ENCODE measurements at places on chromosomes 16 and 17.

DNA sequence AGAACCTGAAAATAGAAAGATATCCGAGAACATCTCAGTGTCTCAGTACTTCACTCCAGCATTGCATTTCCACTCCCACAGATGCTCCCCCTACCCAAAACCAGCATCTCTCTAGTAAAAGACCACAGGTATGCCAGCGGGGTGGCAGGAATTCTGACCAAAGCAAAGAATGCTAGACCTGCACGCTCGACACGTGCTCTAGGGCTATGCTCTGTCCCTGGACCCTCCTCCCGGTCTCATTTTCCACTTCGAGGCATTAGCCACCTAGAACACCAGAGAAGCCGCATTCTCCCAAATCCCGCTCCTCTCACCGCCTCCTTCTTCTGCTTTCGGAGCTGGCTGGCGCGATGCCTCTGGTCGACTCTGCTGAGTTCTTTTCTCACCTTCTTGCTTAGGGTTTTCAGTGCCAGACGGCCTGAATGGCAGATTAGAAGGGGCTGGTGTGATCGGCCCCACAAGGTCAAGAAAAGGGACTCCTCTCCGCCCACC, 487 bp downstream of the TSR1 start:
- DNase-seq, result no peak

DNA sequence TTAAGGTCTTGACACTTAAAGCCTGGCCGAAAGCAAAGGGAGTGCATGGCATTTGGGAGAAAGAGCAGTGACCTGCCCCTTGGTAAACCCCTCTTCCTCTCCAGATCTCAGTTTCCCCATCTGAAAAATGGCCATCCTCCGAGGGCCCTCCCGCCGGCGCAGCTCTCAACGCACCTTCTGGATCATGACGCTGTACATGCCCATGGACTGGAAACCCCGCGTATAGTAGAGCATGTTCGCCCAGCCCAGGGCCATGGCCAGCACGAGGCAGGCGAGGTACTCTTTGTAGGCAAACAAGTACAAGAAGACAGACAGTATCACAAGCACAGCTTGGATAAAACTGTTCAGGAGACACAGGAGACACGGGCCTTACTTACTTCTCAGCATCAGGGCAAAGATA, 33.6 kb downstream of the TRPV3 start:
- DNase-seq, result no peak

GRCh38 chr17:71703701-71704100, 417.1 kb upstream of the SOX9 start:
- DNase-seq, result no peak

DNA sequence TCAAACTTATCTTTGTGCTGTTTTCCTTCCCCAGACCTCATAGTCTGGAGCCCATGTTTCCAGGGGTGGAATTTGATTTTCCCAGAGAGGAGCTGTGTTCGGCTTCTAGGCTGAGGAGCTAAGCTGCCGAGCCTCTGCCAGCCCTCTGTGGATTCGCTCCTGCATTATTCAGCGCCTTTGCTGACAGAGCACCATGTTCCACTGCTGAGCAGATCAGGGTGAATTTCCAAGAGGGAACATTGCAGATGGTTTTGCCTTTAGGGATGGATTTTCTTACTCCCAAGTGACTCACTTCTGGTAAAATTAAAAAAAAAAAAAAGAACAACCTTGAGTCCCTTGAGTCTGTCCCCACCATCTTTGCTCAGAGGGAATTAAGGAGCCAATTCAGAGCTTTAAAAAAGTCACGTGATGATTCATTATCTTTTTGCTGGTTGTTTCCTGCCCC, 229.5 kb downstream of the PRKCA start:
- no peak for DNase-seq

- no peak for DNase-seq
Measured at GRCh38 chr16:24206926-24207325, 49.2 kb upstream of the CACNG3 start.

- DNase-seq, result no peak
Measured at GRCh38 chr17:51710634-51710979, 447.9 kb downstream of the CA10 start.

GRCh38 chr16:68943961-68944360, 100.6 kb downstream of the TANGO6 start:
- DNase-seq, result no peak

DNA sequence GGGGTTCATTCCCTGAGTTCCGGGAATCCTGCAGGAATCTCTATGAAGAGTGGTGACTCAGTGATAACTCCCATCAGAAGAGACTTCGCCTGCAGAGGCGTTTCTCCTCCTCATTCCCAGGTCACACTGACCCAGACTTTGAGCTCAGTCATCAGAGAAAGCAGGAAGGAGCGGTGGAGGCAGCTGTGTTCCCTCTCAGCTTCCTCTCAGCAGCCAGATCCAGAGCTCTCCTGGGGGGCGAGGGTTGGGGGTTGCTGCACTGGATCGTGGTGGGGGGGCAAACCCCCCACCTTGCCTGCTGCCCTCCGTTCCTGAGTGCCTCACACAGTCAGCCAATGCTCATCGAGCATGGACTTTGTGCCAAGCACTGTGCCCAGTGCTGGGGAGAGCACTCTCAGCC, 271.2 kb downstream of the CBLN1 start:
- no peak for DNase-seq

GRCh38 chr16:87332150-87332549, 15.0 kb upstream of the C16orf95 start:
- DNase-seq, result no peak

- DNase-seq, result no peak
Measured at GRCh38 chr17:79338604-79339003, 264.0 kb downstream of the ENGASE start.

- DNase-seq, result no peak
Measured at GRCh38 chr16:83343935-83344366, 463.8 kb upstream of the HSBP1 start.

DNA sequence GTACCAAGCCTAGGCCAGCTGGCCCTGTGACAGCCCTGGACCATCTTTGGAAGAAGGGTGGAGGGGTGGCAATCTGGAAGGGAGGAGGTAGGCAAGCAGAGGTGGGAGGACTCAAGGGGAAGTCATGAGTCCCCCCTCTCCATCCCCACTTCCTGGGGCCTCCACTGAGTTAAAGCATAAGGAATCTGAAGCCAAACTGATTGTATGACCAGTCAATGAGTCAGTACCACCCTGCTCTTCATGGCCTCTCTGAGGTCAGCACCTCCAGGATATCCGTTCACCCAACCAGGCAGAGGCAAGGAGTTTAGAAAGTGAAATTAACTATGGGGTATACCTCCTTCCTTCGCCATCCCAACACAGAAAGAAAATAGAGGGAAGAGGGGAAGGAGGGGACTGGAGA, 272.7 kb downstream of the SOX9 start:
- no peak for DNase-seq

- DNase-seq, result no peak
Measured at GRCh38 chr17:14580499-14580898, 279.6 kb downstream of the HS3ST3B1 start.

- peak; percentile 32 for DNase-seq
Measured at GRCh38 chr17:74297941-74298340, 23.9 kb downstream of the DNAI2 start.

DNA sequence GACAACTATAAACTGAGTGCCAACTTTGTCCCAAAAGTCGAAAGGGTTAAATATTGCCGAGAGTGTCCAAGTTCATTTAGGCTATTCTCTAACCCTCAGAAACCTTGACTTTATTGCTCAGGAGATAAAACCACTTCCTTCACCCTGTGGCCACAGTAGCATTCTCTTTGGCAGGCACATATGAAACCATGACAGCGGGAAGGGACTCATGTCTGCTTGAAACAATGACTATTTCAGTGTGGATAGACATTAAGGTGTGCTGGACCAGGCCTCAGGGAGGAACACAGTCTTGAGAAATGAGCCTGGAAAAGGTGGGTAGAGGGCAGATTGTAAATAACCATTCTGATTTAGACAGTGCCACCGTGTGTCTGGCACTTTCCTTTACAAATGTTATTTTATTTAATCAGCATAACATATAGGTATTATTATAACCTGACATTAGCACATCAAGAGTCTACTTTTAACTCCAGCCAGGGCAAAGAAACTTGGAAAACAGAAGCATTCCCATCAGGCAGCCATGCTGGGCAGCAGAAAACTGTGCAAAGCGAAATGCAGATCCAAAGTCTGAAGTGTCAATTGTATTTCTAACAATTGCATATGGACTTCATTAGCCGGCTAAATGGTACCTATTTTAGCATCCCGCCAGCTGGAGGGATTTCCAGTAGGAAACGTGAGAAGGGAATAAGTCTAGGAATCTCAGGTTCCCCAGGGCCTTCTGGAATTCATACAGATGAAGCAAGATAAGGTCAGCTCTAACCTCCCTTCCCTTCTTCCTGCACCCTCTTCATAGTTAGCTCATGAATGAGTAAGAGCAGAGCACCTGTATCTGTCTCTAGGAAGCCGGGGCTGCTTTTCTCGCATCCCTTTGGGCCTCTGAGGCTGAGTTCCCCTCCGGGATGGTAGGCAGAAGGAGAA, 212.8 kb upstream of the ELAC2 start:
- DNase-seq, result no peak

- DNase-seq, result peak; percentile 72
Measured at GRCh38 chr17:79160980-79161636, 86.5 kb downstream of the ENGASE start.

- DNase-seq, result no peak
Measured at GRCh38 chr17:50364715-50365114, 8.3 kb downstream of the MRPL27 start.

- DNase-seq, result peak; percentile 93
Measured at GRCh38 chr17:7561028-7561575, 617 bp upstream of the SENP3 start.

DNA sequence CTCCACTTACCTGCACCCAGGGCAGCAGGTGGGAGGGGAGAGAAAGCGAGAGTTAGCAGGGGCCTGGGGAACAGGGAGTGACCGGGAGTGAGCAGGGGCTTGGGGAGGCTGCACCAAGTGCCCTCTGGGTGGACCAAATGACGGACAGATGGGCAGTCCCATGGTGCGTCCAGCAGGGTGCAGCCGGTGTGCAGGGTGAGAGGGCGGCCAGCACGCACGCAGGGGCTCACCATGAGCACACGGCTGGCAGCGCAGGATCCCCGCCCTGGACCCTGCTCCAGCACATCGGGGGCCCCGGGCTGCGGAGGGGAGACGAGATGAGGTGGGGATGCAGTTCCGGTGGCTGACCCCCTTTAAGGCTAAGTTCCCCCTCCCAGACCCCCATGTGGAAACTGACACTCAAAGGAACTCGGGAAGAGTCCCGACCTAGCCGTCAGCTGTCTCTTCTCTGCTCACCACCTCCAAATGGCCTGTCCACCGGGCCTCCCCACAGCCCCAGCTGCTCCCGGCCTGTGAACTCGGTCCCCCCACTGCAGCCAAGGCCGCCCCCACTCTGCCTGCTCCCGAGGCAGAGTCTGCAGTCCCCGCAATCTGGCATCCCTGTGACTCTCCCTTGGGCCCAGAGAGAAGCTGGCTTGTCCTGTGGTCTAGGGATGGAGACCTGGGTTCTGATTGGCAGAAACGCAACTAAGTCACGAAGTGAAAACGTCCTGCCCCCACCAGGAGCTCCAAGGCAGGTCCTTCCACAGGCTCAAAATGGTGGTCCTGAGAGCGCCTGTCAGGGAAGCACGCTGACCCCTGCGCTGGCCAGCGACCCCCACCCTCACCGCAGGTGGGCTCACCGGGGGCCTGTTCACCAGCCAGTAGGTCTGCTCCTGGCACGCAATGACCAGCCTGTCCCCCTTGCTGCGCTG, 2.9 kb downstream of the RGS11 start:
- no peak for DNase-seq

- no peak for DNase-seq
Measured at GRCh38 chr16:85909932-85910853, 11.2 kb downstream of the IRF8 start.

- no peak for DNase-seq
Measured at GRCh38 chr16:73536931-73537330, 489.0 kb upstream of the ZFHX3 start.

DNA sequence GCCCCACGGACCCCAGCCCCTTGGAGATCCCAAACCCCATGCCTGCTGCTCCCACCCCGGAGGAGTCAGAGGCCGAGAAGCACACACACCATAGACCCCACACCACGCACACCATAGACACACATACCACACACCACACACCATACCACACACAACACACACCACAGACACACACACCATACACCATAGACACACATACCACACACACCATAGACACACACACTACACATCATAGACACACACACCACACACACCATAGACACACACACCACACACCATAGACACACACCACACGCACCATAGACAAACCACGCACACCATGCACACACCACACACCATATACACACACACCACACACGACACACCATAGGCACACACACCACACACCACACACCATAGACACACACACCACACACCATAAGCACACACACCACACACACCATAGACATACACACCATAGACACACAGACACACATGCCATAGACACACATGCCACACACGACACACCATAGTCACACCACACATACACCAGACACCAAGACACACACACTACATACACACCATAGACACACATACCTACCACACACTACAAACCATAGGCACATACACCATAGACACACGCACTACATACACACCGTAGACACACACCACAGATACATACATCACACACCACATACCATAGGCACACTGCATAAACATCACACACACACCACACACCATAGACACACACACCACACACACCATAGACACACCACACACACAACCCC, 11.3 kb downstream of the TBC1D16 start:
- no peak for DNase-seq

- peak; percentile 63 for DNase-seq
Measured at GRCh38 chr16:22318690-22319358, 21.6 kb downstream of the POLR3E start.

DNA sequence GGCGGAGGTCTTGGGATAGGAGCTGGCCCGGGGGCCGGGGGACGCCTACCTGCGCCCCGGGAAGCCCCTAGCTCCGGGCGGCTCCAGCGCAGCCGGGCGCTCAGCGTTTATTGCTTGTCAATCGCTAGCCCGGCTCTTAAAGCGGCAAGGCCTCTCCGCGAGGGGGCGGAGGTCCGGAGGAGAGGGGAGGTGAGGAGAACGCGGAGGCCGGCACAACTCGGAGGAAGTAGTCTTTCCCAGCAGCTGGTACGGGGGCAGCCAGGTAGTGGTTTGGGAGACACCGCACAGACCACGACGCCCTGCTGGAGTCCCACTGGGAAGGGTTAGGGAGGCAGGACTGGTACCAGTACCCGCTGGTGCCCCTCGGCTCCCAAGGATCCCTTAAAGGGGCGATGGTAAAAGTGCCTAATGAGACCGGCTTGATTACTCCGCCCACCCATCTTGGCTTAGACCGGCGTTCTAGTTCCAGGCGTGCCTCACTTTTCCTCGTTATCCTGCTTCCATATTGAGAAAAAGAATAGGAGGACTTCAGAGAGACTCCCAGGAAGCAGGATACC, at the start of gene MPP2:
Gene MPP2 (minus strand): TSS at position 112 of the 557 bp plus-strand sequence. CDS start 3,076 bp downstream, outside the sequence.
- peak; percentile 80 for DNase-seq

DNA sequence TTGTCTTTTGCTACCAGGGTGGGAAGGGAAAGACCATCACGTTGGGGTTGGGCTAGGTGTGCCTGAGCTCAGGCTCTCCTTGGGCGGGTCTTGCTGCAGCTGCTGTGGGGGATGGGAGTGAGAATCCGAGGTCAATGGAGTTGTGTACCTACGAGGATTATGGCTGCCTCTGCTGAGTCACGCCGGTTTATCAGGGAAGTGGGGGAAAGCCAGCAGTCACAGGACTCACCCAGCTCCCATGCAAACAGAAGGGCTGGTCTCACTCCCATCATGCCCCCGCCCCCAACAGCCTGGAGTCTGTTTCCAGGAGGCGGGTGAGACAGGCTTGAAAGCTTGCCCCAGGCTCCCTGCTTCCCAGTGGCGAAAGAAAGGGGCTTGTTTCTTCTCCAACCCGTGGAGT, 1259.0 kb upstream of the GOT2 start:
- DNase-seq, result no peak

Measured in activated CD8-positive, alpha-beta T cell treated with anti-CD3 and anti-CD28 coated beads for 36 hours (primary cell).